Activated T-cell treated with anti-CD3 and anti-CD28 coated beads, Interleukin-2, amount 50 U/mL, for 48 hours (primary cell): ENCODE measurements at places on chromosomes 7 and 10.
A peak's percentile ranks its signal among the peaks of the same experiment; 100 is the strongest.

- no peak for DNase-seq
Observed at GRCh38 chr7:31335161-31335856, 5.2 kb downstream of the NEUROD6 start.

DNA sequence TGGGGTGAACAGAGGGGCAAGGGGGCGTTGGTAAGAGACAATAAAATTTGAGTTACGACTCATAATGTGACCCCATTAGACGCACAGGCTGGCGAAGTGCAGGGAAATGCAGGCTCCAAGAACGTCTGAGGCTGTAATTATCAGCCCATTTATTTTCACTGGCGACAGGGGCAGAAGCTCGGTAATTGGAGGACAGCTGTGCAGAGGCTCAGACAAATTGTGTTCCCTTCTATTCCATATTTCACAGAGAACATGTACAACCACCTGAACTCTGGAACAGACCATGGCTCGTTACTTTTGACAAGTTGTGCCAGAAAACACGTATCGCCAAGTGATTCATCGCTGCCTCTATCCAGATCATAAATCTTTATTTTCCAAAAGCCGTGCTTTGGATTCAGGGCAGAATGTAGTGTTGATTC, 137.3 kb upstream of the FRMD4A start:
- no peak for DNase-seq

DNA sequence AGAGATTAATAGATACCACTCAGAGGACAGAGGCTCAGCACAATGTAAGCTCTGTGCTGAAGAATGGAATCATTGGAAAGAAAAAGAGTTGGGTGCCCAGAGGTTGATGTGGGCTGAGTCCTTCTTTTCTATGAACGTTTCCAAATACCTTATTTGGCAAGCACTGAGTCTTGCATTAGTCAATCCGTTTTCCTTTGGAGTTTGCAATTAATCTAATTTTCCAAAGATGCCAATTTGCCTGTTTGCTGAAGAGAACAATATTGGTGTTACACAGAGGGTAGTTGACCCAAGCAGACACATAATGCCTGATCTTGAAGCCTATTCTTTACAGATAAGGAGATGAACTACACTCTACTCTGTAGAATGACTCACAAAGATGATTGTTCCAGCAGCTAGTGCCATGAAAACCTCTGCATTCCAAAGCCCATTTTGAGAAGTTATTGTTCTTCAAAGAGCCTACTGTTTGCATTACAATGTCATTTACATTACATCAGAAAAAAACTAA, 55.4 kb upstream of the MET start:
- DNase-seq: no peak

DNA sequence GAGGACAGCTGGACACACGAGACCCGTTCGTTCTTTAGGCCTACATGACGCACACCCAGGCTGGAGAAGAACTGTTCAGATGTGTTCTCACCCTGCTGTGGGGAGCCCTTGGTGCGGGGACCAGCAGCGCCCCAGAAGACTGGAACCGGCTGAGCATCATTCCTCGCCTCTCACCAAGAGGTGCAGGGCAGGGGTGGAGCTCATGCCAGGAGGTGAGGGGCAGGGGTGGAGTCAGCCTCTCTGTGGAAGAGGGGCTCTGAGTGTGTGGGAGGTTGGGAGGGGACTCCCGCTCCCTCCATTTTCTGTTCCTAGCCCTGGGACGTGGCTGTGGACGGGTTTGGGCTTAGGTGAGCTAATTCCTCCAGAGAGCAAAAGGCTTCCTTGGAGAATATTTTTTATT, 66.0 kb upstream of the SHH start:
- DNase-seq: no peak

GRCh38 chr7:84055904-84056605, 138.5 kb downstream of the SEMA3A start:
- DNase-seq: no peak

DNA sequence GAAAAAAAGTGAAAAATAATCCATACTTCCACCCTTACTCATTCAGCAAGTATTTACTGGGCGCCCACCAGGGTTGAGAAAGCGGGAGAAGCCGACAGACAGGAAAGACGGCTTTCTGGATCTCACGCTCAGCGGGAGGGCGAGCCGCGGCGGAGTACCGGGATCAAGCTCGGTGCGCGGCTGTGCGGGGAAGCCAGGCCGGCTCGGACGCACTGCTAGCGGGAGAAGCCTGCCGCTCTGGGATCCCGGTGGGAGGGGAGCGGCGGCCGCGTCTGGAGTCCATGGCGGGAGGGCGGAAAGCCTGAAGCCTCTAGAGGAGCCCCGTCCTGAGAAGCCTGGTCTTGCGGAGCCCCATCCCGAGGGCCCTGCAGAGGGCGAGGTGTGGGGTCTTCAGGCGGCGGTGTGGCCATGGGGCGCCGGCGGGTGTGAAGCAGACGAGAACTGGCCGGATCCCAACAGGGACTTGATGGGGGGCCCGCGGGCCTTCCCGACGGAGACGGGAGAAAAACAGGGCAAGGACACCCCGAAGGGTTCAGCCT, 82.9 kb downstream of the VIPR2 start:
- DNase-seq: no peak

GRCh38 chr10:112607506-112607905, 160.5 kb downstream of the VTI1A start:
- no peak for DNase-seq

GRCh38 chr7:90607196-90607595, 11.1 kb downstream of the CDK14 start:
- DNase-seq: no peak

DNA sequence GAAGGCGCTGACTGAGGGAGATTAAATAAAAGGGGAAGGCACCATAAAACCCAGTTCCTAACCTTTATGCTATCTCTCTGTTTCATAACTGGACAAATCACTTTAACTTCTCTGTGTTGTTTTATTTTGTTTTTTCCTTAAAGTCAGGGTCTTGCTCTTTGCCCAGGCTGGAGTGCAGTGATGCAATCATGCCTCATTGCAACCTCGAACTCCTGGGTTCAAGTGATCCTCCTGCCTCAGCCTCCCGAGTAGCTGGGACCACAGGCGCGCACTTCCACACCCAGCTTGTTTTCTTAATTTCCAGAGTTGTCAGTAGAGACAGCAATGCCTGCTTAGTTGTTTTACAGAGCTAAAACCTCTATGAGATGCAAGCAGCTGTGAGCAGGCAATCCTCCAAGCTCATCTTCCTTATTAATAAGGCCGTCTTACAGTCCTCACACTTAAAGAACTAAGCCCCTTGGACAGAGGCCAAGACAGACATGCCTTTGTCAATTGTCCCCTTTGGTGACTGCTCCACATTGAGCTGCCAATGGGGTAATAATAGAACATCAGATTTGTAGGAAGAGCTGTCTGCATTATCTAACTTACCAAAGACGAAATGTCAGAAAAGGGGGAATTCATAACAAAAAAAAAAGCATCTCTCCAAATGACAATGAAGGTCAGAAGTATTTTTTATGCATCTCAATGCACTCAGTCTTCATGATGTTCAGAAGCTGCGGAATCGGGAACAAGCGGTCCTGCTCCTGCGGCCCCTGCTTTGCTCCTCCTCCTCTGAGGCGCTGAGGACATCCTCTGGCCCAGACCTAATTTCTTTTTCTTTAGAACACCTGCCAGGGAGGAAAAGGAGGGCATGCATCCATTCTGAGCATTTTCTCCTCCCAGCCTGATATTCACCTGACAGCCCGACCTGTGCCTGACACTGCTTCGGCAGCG, 62.7 kb upstream of the RNF32 start:
- DNase-seq: no peak

DNA sequence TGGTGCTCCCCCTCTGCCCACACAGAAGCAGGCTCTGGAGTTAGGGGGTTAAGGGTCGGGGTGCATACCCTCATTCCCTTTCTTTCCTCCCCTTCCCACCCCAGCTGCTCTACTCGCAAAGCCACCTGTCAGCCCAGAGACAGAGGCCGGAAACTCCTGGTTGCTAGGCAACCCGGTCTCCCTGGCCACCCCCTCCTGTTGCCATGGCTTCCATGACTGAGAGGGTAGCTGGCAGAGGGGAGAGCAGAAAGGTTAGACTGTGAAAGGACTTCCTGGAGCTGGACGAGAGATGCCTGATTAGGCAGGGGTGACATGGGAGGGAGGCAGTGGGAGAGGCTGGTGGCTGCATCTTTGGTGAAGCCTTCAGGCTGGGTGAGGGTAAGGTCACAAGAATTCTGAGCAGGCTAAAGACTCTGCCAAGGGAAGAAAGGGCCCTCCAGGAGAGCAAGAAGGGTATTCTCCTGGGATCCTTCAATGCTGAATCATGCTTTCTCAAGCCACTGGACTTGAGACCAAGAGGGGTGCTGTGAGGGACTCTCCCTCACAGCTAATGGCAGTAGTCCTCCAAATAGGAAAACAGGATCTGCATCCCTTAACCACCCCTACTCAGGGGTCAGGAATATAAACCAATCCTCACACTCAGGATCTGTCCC, 5.4 kb downstream of the PSD start:
- DNase-seq: peak; percentile 60

GRCh38 chr7:106099539-106099938, 12.6 kb downstream of the SYPL1 start:
- no peak for DNase-seq

DNA sequence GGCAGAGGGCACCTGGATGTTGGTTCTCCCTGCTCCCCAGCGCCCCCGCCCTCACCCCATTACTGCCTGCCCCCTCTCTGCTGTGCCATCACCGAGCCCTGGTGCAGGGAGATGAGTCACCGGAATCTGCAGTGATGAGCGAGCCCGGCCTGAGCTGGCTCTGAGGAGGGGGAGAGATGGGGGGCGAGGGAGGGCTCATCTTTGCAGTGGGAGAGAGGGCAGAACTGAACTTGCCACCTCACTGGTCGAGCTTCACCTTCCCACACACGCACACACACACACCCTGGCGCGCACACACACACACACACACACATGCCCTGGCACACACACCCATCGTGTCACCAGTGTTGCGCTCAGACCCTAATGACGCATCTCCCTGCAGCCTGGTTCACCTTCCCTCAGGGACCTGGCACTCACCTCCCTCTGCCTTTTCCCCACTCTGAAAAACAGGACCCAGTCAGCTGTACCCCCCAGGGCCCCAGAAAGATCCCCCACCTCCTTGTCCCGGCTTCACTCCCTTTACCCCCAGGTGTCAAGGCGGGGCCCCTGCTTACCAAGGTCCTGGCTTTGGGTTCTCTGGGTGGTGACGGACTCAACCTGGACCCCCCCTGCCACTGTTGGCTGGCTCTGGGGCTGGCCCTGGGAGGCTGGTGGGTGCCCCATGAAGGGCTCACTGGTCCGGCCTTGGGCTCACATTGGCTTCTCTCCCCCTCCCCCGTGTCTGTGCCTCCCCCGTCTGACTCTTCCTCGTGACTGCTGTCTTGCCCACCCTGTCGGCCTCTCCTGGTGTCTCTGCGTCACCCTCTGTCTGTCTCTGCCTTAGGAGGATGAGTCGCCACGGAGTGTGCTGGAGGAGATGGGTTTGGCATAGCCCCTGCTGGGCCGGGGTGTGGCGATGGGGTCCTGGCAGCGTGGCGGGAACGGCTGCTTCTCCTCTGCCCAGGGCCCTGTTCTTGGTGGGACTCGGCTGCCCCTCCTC, 5.4 kb downstream of the VGF start:
- no peak for DNase-seq

GRCh38 chr10:78626471-78626870, 442.3 kb upstream of the ZMIZ1 start:
- no peak for DNase-seq

DNA sequence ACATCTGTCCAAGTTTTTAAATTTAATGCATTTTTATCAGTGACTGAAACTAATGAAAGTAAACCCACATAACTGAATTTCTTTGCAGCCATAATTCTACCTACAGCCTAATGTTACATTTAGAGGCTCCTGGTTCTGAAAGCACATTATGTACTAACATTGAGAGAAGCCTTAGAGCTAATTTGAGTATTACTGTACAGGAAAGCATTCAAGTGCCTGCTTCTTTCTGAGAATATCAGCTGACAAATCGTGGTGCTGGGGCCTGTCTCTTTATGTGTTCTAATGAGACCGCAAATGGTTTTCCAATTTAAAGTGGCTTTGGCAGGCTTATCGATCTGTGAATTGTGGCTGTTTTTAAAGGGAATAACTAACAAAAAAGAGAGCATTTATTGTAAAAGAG, 32.3 kb upstream of the DGKB start:
- DNase-seq: no peak

- DNase-seq: no peak
Observed at GRCh38 chr10:132407846-132408278, 10.9 kb downstream of the PWWP2B start.

- no peak for DNase-seq
Observed at GRCh38 chr10:125407000-125407502, 246.7 kb upstream of the CTBP2 start.

- DNase-seq: no peak
Observed at GRCh38 chr10:21530168-21530567, 3.9 kb upstream of the MLLT10 start.

- DNase-seq: no peak
Observed at GRCh38 chr10:22222236-22223190, 4.7 kb upstream of the EBLN1 start.

- DNase-seq: no peak
Observed at GRCh38 chr10:8489823-8490222, 435.3 kb downstream of the GATA3 start.

GRCh38 chr7:30977896-30978564, 14.3 kb downstream of the GHRHR start:
- no peak for DNase-seq

DNA sequence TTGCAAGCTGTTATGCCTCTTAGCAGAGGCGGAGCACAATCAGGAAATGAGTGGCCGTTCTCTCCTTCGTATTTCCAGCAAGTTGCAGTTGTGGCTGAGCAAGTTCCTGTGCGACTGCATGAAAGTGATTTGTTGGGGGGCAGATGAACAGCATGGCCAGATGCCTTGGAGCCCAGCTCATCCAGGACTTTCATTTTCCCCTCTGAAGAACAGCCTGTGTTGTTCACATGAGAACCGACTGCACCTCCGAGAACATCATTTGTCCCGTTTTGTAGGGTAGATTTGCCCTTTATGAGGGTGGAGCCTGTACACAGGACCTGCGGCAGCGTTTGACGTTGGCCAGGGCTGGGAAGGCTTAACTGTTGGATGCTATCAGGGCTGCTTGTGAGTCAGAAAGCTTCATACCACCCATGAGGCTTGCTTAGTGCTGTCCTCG, 4.4 kb downstream of the BAG3 start:
- peak; percentile 66 for DNase-seq

- no peak for DNase-seq
Observed at GRCh38 chr10:129946859-129947258, 17.2 kb downstream of the EBF3 start.

GRCh38 chr7:26815426-26815825, 49.0 kb downstream of the SKAP2 start:
- DNase-seq: no peak

DNA sequence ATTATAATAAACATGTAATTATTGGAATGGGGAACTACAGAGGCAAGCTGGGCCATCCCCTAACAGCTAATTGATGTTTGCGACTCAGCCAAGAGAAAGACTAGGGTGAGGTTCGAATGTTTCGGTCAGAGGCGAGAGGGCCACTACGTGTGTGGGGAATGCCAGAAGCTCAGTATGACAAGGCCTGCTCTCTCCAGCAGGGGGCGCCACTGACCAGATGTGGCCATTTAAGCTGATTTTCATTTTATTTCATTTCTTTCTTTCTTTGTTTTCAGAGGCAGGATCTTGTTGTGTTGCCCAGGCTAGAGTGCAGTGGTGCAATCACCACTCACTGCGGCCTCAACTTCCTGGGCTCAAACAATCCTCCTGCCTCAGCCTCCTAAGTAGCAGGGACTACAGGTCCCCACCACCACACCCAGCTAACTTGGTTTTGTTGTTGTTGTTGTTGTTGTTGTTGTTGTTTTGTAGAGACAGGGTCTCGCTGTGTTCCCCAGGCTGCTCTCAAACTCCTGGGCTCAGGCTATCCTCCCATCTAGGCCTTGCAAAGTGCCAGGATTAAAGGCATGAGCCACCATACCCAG, 38.1 kb downstream of the TMEM130 start:
- peak; percentile 64 for DNase-seq

GRCh38 chr7:157549612-157550299, 213.0 kb downstream of the DNAJB6 start:
- no peak for DNase-seq
